Stimulated activated CD4-positive, alpha-beta T cell treated with anti-CD3 and anti-CD28 coated beads, Interleukin-1b, Interleukin-23, amount 100 ng/mL, for 4 hours (primary cell): ENCODE measurements at places on chromosomes 6 and 20.

- no peak for DNase-seq
Measured at GRCh38 chr20:4151991-4152695, 136.8 kb upstream of the RNF24 start.

GRCh38 chr6:163651915-163652668 lies 237.6 kb downstream of the QKI start:
- no peak for DNase-seq

DNA sequence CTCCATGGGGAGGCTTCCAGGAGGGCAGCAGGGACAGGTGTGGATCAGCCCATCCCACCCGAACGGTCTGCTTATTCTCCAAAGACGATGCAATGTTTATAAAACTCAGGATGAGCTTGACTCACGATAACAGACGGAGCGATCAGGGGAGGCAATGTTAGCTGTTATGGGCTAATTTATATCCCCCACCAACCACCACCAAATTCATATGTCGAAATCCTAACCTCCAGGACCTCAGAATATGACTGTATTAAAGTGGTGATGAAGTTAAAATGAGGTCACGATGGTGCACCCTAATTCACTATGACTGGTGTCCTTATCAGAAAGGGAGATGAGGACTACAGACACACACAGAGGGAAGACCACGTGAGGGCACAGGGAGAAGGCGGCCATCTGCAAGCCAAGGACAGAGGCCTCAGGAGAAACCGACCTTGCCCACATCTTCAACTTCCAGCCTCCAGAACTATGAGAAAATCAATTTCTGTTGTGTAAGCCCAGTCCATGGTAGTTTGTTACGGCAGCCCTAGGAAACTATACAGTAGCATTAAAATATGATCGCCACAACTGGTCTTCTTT lies 7.0 kb downstream of the ADTRP start:
- DNase-seq: no peak

GRCh38 chr6:68158256-68158655 lies 476.8 kb upstream of the ADGRB3 start:
- DNase-seq: no peak

GRCh38 chr6:167965592-167966539 lies 31.6 kb upstream of the KIF25 start:
- no peak for DNase-seq

DNA sequence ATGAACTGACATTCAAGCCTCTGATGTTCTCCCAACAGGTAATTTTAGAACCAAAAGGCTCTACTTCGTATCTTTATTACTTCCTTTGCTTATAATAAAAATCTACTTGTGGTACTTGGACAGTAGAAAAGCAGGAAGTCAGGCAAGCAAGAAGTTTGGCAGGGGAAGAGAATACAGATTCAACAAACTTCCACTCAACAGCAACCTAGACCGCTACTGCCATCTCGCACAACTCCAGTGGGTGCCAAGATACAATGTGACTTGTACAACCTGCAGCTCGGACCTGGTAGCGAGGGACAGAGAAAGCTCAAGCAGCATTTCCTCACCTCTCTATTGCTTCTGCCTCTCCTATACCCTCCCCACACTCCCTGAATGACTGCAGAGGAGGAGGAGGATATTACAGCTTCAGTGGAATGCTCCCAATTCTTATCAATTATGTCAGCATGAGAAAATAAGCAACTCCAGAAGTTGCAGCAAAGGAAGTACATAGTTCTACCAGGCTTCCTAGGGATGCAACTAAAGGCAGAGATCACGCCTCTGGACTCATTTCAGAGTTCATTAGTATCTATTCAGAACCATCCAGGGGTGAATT lies 76.5 kb downstream of the MBOAT1 start:
- no peak for DNase-seq
